ENCODE measurements at places on chromosomes 7 and 10.

DNA sequence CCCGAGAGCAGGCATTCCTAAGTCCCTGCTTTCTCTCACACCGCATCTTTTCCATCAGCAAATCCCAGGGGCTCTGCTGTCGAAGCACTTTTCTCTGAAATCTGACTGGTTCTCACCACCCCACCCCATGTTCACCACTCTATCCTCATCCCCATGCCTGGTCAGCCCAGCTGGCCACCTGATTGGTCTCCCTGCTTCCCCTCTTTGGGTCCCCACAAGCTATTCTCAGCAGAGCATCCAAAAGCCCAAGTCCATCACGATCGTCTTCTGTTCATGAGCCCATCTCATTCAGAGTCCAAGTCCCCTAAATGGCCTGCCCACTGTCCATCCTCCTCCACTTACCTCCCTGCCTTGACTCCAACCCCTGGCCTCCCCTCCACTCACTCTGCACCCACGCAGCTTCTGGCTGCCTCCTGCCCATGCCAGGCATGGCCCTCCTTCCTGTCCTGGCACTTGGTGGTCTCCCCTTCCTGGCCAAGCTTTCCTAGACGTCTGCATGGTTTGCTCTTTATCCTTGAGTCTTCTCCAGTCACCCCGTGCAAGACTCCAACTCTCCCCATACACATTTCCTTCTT lies 1.6 kb upstream of the PPP2R2D start:
- no peak for DNase-seq

GRCh38 chr10:91709394-91709798 lies 76.5 kb upstream of the PPP1R3C start:
- no peak for DNase-seq

GRCh38 chr10:1241322-1241890 lies 185.2 kb downstream of the WDR37 start:
- no peak for DNase-seq

GRCh38 chr7:31776616-31777015 lies 89.6 kb downstream of the PPP1R17 start:
- no peak for DNase-seq

DNA sequence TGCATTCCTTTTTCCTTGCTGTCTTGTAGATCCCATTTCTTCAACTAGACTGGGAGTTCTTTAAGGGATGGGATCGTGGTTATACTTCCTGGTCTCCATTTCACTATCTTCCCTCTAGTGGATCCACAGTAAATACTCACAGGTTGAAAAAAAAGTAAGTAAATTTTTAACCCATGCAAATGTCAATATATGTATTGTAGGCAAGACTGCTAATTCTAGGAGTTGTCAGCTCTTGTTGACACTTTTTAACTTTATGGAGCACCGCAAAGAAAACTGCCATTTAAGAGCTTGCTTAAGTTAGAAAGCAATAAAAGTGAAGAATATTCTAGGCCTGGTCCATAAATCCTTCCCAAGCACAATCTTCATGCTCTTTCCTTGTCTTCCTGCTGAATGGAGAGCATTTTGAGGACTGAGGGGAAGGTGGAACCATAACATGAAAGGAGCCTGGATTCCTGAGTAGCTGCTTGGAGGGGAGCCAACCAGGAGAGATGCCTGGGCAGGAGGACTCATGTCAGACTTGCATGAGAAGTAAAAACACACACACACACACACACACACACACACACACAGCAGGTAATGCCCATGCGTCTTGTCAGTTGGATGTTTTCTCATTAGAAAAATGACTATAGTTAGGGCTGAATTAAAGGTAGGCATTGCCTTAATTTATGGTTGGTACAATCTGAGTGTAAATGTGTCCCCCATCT lies 32.2 kb downstream of the VWA2 start:
- DNase-seq: no peak

- no peak for DNase-seq
Measured at GRCh38 chr7:116426428-116427156, 72.9 kb upstream of the CAV2 start.

DNA sequence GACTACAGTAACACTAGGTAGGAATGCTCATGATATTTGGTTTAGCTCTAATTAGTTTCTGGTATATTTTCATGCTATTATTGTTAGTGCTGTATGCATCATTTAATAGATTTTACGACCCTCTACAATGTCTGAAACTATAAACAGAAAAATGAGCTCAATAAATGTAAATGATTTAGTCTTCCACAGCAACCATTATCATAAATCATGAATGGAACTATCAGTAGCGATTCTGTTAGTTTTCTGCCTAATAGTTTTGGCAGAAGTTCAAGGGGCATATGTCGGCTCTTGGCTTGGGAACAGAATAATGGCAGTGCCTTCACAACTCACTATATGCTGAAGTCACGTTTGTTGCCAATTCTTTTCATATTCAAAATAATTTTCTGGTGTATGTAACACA lies 494.8 kb downstream of the PARD3 start:
- DNase-seq: no peak

- peak; percentile 70 for DNase-seq
Measured at GRCh38 chr10:78165617-78166016, 132.0 kb downstream of the RPS24 start.

DNA sequence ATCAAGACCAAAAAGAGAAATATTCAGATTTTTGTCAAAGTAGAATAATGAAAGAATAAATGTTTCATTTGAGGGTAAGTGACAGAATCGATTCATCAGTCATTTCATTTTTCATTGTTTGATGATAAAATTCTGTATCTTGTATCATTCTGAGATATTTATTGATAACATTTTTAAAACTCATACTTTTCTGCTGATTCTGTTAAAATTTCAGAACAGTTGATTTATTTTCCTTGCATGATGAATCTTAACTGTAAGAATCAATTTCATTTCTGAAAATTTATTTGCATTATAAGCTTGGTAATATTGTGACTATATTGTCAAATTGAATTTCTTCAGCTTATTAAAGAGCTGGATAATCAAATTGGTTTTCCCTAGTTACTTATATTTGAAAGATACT lies 13.9 kb downstream of the PHYHIPL start:
- no peak for DNase-seq

- DNase-seq: no peak
Measured at GRCh38 chr10:83459124-83459523, 680.2 kb upstream of the GHITM start.

GRCh38 chr7:89605362-89605761 lies 548.9 kb upstream of the STEAP1 start:
- DNase-seq: no peak

DNA sequence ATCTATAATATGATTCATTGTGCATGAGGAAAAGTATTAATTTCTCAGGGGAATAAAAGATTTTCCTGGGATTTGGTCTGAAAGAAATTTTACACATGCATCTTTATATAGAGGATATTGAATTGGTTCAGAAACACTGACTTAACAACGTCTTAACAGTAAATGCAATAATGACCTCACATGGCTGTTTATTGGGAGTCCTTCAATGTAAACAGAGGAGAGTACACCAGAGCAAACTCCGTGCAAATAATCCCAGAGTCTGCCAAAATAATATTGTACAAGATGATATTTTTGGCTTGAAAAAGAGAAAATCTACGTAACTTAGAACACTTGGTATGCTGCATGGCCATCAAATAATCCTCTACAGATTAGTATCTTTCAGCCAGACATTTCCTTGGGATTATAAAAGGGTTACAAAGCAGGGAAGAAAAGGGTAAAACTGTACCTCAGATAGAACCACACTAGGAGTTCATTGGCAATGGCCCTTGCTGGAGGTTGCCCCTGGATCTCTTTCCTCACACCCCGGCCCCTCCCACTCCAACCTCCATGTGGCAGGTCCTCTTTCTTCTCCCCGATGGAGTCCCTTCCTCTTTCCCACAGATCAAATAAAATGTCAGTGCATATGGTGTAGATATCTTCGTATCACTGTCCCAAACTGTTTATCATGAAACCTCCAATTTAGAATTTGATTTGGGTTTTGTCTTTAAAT lies 196.4 kb downstream of the EVX1 start:
- DNase-seq: no peak

GRCh38 chr10:128172756-128173155 lies 46.5 kb upstream of the MKI67 start:
- no peak for DNase-seq

DNA sequence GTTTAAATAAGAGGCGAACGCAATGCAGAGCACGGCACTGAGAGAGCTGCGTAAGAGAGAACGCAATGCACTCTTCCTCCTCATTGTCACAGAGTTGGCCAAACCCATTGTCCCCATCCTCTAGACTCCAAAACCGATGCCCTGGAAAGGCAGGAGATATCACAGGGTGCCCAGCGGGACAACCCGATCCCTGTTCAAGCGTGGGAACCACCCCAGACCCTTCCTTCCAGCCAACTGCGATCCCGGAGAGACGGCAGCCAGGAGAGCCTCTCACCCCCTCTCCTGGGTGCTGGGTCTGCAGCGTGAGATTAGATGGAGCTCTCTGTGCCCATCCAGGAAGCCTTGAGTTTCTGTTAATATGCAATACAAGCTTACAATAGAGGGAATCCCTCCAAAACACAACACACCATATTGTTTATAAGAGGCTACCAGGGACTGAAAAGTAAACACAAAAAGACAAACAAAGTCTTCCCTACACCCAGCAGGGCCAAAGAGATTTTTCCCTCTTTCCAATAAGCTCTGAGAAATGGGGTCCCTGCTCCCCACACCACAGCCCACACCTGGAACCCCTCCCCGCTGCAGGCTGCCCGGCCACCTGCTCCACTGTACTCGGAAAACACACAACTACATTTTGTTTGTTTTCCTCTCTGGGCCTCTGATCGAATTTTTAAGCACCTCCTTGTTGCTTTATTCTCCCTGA lies 187.6 kb downstream of the ADARB2 start:
- DNase-seq: no peak

DNA sequence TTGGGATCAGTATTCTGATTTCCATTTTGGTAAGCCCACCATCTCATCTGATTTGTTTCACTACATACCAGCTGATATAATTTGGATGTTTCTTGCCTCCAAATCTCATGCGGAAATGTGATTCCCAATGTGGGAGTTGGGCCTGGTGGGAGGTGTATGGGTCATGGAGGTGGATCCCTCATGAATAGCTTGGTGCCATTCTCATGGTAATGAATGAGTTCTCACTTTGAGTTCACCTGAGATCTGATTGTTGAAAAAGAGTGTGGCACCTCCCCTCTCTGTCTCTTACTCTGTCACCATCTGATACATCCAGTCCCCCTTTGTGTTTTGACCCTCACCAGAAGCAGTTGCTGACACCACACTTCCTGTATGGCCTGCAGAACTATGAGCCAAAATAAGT lies 347.3 kb downstream of the ARL4A start:
- no peak for DNase-seq

DNA sequence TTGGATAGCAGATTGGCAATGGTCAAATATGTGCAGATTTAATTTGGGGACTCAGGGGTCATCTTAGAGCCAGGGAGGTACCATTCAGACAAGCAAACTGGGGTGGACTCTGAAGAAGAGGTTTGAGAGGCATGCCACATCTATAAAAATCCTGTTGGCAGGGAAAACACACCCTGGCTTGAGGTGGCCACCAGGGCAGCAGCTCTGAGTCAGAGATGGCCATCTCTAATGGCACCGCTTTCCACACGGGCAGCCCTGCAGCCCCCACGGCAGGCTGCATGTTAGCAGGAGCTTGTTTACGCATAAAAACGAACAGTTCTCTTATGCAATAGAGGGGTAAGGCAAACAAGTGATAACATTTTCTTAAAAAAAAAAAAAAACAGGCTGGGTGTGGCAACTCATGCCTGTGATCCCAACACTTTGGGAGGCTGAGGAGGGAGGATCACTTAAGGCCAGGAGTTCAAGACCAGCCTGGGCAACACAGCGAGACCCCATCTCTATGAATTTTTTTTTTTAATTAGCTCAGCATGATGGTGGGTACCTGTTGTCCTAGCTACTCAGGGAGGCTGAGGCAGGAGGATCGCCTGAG lies 14.9 kb downstream of the DLG5 start:
- DNase-seq: no peak

- DNase-seq: no peak
Measured at GRCh38 chr7:133886797-133887196, 240.3 kb upstream of the LRGUK start.

GRCh38 chr10:45514291-45515270 lies 140.6 kb downstream of the ALOX5 start:
- DNase-seq: no peak

DNA sequence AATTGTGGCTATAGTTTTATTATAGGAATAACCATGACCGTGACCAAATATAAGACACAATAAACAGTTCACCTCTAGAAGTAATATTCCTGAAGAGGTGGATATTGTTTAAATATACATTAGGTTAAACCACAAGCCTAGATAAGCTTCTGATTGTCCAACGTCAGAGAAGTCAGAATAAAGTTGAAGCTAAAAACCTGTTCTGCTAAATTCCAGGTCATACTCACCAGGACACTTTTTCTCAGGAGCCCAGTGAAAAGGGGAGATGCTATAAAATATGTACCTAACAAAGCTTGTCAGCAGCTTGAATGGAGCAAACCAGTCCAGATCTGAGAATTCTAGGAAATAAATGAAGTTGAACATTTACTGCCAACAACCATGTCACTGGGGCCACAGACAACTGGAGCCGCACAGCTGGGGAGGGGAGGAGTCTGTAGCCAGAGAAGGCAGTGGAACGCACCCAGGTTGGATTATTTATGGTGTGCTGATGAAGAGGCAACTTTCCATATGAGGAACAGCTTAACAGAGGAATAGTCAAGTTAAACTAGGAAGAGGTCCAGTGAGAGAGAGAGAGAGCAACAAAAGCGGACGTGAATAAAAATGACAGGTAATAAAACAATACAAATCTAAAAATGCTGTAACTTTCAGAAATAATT lies 191.1 kb downstream of the ZNF438 start:
- DNase-seq: no peak
